ENCODE measurements at places on chromosomes 7 and 10.

DNA sequence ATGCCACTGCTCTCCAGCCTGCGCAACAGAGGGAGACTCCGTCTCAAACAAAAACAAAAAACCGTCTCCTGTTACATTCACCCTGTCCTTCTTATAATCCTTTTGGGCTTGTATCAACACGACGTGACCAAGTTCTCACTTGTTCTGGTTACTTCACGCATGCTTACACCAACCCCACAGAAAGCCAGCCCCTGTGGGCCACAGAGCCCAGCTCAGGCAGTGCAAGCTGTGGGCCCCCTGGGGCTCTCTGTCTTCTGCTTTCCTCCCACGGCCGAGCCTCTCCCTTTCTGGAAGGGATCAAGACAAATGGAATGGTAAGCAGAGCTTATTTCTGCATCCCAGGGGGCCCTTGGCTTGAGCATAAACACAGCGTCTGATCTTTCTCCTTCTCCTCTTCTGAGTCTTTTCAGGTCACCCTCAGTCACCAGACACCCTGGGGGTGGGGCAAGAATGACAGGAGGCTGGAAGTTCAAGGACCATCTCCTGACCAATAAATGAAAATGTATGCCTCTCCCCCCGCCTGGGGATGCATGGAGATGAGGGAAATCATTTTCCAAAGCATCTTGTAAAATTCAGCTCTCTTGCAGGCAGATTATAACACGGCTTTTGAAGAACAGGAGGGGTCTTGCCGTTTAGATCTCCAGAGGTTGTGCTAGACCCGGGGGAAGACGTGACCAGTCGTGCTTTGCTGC, 19.0 kb upstream of the TRIM56 start:
- no peak for DNase-seq

GRCh38 chr10:42836771-42837468, 54.3 kb downstream of the BMS1 start:
- DNase-seq, result no peak

DNA sequence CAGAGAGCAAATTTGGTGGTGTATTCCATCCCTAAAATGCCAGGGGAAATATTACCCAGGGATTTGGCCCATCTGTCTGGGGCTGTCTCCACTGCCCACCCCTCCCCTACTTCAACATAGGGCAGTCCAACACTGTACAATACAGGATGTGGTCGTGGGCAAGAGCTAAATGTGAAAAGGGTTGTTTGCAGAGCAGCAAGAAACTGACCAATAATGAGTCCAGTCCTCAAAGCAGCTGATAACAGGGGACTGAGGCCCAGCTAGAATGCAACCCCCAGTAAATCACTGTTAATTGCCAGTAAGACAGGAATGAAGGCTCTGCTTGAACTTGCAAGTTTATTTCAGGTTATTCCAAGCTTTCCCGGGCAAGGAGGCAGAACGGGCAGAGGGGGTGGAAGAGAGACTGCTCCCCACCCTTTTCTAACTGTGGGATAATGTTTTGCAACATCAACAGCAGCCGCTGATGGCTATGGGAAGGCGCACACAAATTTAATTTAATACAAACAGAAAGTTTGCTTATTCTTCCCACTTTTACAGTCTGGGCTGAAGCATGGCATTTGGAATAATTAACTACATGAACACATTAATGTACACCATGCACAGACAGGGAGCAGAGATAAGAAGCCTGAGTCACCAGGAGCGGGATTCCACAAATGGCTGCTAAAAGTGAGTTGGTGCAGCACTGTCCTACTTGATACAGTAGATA, 36.8 kb downstream of the AFAP1L2 start:
- DNase-seq, result no peak

GRCh38 chr10:110973400-110973799, 54.0 kb downstream of the SHOC2 start:
- no peak for DNase-seq

- no peak for DNase-seq
Measured at GRCh38 chr7:117401293-117402002, 25.8 kb downstream of the ASZ1 start.

DNA sequence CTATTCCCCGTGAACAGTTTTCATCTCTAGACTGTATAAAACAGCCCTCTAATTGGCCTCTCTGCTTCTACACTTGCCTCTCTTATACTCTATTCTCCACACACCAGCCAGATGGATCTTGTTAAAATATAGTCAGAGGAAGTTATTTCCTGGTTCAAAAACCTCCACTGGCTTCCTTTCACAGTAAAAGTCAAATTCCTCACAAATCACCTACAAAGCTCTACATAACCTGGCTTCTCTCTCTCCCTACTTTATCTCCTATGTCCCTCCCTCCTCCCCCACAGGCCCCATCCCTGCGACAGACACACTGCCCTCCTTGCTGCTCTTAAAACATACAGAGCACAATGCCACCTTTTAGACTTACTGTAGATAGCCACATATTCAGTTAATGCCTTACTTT, 60.1 kb downstream of the TPK1 start:
- no peak for DNase-seq

DNA sequence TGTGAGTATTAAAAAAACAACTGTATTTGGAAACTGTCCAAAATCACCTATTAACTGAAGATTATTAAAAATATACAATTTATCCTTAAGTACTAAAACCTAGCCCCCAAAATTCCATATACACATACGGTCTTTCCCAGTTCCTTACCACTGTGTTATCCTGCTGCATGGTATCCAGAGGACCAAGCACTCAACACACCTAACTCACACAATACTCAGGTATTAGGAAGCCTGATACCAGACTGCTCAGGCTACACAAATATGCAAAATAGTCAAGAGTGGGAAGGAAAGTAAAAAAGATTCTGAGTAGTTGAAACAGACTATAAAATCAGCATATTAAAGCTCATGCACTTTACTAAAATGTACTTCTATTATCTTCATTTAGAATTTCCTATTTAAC, 67.2 kb downstream of the EPC1 start:
- DNase-seq, result no peak

GRCh38 chr7:1802899-1803298, 132.8 kb downstream of the ELFN1 start:
- no peak for DNase-seq

DNA sequence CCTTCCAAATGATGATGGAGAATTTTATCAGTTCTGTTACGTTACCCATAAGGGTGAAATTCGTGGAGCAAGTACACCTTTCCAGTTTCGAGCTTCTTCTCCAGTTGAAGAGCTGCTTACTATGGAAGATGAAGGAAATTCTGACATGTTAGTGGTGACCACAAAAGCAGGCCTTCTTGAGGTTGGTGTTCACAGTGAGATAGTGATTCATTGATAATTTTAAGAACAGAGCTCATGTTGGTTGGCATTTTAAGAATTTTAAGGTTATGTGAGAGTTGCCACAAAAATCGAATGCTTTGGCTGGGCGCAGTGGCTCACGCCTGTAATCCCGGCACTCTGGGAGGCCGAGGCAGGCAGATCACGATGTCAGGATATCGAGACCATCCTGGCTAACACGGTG, 25.9 kb downstream of the TAX1BP1 start:
- DNase-seq, result no peak

GRCh38 chr10:104501449-104501848, 139.6 kb upstream of the SORCS3 start:
- DNase-seq, result no peak

DNA sequence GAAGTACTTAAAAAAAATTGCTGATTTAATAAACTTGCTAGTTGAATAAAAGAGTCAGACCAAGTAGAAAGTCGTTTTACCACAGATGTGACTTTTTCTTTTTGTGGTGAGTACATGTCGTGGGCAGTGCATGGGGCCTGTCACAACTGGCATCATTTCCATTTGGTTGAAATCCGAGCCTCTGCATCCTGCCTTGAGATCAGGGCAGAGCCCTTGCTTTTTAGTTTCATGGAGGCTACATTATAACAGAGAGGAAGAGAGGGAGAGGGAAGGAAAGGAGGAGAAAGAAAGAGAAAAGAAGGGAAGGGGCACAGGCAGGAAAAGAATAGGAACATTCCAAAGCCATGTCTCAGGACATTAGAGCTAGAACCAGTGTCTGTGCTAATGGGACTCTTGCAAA, 20.4 kb upstream of the INSYN2A start:
- DNase-seq, result no peak

DNA sequence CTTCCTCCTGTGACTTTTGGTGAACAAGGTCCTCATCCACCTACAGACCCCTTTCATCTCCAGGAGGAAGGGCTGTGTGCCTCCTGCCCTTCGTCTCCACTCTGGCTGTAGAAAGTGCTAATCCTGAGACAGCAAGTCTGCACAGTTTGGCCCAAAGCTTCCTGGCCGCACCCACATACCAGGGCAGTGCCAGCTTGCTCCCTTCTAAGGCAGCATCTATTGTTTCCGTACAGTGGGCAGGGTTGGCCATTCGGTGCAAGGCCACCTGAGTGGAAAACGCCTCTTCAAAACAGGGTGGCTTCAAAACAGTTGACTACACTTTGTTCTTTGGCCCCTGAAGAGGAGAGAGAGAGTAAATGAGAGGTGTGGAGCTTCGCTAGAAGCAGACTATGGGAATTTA, 134.1 kb upstream of the KLF14 start:
- DNase-seq, result peak; percentile 87

DNA sequence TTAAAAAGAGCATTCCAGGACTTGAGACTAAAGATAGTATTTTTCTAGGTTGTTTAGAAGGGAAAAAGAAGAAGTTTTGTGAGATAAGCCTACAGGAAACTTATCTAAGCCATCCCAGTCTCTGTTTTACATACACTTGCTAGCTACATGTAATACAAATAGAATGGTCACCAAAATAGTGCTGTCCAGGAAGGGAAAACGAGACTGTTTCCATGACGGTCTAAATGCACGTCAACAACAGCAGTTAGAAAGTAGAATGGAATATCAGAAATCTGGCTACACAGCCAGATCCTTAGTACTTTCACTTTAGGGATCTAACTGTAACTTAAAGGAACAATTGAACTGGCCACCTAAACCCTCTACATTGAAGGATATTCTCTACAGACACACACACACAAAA, 117.6 kb downstream of the TSPAN12 start:
- DNase-seq, result no peak

- DNase-seq, result no peak
Measured at GRCh38 chr7:29255906-29256692, 61.5 kb downstream of the CHN2 start.

- peak; percentile 6 for DNase-seq
Measured at GRCh38 chr10:93081318-93081717, 7.6 kb downstream of the CYP26A1 start.

DNA sequence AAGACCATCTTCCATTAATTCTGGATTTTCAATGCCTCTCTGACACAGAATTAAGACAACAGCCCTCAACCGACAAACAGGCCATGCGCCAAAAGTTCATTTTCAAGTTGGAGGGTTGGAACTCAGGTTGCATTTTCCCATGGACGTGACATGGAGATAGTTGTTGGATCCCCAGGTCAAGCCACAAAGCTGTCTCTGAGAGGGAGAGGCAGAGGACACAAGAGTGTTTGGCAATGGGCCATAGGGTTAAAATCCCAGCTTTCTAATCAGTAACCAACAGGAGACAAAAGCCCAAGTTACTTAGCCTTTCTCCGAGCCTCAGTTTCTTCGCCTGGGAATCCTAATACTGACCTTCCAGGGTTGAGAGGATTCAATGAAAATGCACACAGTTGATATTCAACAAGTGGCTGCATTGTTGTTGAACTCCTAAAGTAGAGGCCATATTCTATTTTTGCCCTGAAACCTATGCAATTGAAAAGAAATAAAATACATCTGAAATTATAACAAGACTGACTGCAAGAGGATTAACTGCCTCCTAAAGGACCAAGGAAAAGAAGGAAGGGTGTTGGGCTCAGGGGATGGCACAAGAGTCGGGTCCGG, 44.3 kb downstream of the SORBS1 start:
- no peak for DNase-seq

DNA sequence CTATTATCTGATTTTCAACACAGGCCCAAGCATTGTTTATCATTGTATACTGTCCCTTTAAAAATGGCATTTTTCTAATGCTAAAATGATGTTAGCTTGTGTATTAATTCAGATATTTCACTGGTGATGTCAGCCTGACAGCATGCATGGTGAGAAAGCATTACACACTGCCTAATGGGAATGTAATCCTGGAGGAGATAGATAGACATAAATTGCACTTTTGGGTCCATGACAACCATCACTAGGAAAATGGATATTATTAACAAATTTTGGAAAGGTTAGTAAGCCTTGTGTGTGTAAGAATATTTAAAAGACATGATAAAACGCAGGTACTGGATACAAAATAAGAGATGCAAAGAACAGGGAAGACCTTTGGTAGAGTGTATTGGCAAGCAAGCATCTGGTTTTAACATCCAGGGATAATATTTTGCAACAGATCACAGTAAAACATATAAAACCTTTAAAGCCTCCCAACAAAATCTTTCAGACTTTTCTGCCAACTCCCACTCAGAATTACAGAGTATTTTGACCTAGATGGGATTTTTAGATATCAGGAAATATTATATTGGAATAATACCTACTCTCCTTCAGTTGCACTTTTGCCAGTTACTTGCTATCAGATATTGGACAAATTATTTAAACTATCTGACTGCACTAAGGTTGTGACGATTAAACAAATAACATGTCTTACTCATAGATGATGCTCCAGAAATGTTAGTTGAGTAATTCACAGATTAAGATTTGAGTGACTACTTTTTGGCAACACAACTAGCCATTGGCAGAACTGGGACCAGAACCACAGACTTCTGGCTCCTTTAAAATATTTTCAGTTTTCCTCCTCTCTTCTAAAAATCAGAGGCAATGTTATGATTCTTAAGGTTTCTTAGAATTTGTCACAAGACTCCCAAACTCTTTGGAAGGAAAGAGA, 291.6 kb upstream of the SEMA3C start:
- no peak for DNase-seq

DNA sequence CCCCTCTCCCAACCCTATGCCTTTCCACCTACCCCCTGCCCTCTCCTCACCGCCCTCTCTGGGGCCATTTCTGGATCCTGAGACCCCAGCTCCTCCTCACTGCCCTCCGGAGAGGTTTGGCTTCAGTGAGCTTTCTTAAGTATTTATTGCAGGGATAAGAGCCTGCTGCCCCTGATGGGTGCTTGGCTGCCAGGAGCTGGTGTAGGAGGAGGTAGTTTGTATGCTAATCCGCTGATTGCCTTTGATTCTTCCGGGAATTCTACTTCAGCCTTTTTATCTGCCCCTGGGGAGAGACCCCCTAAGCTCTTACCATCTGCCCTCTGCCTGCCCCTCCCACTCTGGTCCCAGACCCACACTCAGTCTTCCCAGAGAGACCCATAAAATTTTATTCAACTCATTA, 263.5 kb upstream of the PODXL start:
- no peak for DNase-seq
